ENCODE measurements at places on chromosomes 5 and 9.

GRCh38 chr5:132689513-132689912 is 15.7 kb downstream of the IL4 start:
- no peak for DNase-seq

- no peak for DNase-seq
Measured at GRCh38 chr5:143657647-143658285, 154.2 kb upstream of the HMHB1 start.

DNA sequence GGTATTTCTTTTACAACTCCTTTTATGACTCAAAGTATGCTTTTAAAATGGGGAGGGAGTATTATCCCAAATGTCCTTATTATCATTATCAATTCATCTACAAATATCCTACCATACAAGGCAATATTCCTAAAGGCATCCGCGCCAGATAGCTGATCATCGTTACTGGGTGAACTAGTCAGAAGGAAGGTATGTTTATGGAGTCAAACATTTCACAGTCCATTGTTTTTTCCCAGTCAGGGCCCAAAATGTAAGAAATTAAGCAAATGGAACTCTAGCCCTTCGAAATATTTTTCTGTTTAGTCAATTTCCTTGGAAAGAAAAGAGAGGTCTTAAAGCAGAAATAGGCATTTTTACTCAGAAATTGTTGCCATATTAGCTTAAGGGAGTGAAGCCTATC is 188.5 kb upstream of the CCNG1 start:
- no peak for DNase-seq

GRCh38 chr9:95756986-95757385 is 118.5 kb upstream of the ERCC6L2 start:
- DNase-seq = no peak

DNA sequence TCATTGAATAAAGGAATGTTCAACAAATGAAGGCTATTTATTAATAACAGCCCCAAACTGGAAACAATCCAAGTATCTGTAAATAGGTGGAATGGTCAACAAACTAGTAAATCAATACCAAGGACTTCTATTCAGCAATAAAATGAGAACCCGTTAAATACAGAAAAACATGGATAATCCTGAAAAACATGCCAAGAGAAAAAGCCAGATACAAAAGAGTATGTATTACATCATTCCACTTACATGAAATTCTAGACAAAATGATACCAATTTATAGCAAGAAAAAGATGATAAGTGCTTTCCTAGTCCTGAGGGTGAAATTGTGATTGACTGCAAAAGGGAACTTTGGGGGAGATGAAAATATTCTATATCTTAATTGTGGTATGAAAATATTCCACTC is 3.1 kb downstream of the PJA2 start:
- DNase-seq = no peak

GRCh38 chr9:78351816-78352215 is 54.9 kb downstream of the PSAT1 start:
- DNase-seq = no peak

DNA sequence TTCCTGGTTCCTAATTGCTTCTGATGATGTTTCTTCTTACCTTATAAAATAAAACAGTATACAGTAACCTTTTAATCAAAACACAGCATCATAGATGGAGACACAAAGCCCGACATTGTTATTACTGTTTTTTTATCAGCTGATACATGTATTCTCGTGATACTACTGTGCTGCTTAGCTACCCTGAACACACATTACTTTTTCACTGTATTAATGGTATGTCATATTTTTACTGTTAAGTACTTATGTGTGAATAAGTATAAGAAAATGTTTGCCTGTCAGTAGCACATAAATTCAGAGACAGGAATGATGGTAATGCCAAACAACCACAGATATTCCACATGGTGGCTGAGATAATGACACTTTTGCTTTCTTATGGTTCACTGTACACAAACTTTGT is 68.7 kb downstream of the RAB24 start:
- DNase-seq = no peak

GRCh38 chr9:114039484-114039883 is 38.6 kb downstream of the AMBP start:
- DNase-seq = no peak

- no peak for DNase-seq
Measured at GRCh38 chr5:143938230-143938629, 126.3 kb downstream of the HMHB1 start.

DNA sequence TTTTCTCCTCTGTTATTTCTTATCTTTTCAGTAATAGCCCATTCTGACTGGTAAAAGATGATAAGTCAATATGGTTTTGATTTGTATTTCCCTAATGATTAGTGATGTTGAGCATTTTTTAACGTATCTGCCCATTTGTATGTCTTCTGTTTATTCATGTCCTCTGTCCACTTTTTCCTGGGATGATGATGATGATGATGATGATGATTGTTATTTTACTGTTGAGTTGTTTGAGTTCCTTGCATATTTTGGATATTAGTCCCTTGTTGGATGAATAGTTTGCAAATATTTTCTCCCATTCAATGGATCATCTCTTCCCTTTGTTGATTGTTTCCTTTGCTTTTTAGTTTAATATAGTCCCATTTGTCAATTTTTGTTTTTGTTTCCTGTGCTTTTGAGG is 27.0 kb downstream of the UTP15 start:
- no peak for DNase-seq

GRCh38 chr9:69460012-69460411 is 135.0 kb downstream of the ENTREP1 start:
- no peak for DNase-seq

DNA sequence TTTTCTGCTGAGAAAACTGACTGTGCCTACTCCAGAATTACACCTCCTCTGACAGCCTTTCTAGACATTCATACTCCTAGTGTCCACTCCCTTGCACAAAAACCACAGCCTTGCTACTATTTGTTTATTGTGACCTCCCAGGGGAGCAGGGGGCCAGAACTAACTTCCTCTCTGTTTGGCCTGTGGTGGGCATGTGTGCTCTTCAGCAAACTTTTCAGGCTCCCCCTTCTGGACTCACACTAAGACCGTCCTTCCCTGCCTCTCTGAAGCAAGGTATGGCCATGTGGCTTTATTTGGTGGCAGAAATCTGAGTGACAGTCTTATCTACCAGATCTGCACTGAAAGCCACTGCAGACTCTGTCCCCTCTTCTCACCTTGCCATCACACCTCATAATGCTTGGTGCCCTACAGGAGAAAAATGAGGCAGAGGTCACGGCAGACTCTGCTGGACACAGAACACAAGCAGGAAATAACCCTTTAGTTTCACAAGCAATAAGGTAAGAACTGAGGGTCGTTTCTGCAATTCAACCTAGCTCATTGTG is 28.2 kb downstream of the LIFR start:
- no peak for DNase-seq

DNA sequence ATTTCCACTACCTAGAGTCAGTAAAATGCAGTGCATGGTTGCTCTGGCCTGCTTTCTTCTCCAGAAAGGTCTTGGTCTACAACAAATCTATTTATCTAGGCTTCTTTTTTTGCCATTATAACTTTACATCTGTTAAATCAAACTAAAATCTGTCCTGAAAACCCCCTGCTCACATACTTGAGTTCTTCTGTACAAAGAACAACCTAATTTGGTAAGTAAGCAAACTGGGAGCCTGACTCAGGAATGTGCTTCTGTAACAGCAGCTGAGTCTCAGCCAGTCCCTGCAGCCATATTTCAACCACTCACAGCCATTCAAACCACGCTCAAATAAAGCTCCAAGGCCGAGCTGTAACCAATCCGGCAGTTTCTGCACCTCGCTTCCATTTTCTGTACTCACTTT is 95.8 kb downstream of the PLPP1 start:
- DNase-seq = no peak

DNA sequence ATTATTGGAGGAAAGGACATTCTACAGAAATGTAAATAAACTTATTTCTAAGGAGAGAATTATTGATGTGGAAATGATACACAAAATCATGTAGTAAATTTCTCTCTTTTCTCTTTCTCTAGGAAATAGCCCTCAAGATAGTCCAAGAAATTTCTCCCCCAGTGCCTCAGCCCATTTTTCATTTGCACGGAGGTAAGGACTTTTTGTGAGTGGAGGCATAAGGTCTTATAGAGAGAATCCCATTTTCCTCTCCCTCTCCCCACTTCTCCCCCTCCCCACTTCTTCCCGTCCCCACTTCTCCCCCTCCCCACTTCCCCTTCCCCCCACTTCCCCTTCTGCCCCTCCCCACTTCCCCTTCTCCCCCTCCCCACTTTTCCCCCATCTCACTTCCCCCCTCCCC is 106.6 kb downstream of the CD180 start:
- DNase-seq = no peak

DNA sequence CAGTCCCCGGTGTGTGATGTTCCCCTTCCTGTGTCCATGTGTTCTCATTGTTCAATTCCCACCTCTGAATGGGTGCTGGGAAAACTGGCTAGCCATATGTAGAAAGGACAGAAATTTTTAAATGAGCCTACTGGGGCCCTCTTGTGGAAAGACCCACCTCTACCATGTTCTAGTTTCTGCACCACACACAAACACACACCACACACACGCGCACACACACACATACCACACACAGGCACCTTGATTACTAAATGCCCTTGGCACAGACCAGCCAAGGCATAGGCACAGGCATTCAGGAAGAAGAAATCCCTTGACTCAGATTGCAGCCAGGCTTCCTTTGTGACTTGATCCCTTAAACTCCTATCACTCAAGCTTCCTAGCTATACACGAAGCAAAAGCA is 60.5 kb downstream of the SIL1 start:
- no peak for DNase-seq

DNA sequence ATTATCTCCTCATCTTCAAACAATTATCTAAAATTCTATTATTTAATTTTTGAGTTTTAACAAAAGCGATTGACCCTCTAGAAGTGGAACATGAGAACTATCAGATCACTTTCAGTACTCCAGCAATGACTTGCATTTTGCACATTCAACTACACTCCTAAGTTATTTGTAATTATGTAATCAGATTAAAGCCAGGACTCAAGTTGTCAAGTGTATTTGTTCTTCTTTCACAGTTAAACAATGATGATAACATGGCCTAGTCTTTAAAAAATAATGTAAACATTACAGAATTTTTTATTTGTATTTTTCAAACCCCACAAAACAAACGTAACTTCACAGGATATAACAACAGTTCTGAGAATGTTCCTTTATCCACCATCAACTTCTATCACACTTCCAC is 2148.9 kb upstream of the ACO1 start:
- DNase-seq = no peak

DNA sequence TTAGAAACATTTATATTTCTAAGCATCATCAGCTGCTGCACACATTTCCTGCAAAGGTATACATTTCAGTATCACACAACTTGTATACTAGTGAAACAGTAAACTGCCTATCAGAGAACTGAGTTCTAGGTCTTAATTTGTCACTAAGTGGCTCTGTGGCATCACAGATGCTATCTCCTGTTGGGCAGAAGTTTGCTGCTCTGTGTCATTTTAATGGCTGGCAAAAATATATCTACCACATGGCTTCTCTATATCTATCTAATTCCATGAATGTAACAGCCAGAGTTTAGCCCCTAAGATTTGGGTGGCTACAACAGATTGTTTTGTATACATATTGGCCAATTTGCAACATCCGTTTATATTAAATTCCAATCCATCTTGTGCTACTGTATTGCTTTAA is 1231.9 kb upstream of the C9orf72 start:
- DNase-seq = no peak

- DNase-seq = no peak
Measured at GRCh38 chr5:167284222-167284890, 1007.1 kb upstream of the WWC1 start.

GRCh38 chr5:32406650-32407049 is 37.9 kb downstream of the ZFR start:
- no peak for DNase-seq

DNA sequence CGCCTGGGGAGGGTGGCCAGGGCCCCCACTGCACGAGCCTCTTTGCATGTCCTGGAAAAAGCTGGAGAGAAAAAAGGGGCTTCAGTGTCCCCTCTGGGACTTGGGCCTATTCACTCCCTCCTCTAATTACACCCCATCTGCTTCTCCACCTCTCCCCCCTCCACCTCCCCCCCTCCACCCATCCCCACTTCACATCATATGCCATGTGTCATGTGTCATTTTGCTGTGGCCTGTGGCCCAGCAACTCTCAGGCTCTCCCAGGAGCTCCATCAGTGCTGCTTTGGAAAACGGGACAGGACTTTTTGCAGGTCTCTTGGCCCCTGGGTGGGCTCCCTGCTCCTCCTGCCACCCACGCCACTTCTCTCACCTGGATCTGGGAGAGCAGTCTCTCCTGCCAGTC is 68.7 kb downstream of the NTNG2 start:
- DNase-seq = no peak

GRCh38 chr5:112848116-112848811 is 12.8 kb upstream of the SRP19 start:
- no peak for DNase-seq

GRCh38 chr9:31608881-31609280 is 775.6 kb upstream of the ACO1 start:
- DNase-seq = no peak

DNA sequence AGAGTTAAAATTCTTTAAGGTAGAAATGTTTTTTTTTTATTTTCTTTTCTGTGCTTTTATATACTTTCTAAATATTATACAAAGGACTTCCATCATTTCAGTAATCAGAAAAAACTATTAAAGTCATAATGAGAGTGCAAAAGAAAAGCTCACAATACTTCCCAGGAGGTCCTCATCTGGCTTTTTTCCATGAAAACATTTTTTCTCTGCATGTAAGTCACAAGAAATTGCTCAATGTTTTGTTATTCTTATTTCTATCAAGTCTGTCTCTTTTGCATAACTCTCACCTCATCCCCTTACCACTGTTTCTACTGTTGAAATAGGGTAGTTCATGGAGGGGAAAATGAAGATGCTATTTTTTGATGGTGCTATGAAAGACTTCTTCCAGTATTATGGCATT is 375.0 kb downstream of the TMEM232 start:
- DNase-seq = no peak

DNA sequence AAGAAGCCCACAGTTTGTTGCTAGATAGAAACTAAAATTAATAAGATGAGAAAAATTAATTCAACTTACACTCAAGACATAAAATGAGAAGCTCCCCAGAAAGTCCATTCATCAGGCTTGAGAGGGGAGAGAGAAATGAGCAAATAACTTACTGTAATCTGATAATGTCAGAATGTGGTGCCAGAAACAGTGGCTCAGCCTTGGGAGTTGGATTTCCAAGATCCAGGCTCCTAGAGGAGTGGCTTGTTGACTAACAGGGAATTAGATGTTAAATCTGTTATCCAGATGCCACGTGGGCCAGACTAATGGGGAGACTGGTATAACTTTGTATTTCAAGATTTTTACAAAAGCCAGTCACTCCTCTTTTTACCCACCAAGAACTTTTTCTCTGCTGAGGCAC is 458.2 kb downstream of the GADD45G start:
- no peak for DNase-seq

DNA sequence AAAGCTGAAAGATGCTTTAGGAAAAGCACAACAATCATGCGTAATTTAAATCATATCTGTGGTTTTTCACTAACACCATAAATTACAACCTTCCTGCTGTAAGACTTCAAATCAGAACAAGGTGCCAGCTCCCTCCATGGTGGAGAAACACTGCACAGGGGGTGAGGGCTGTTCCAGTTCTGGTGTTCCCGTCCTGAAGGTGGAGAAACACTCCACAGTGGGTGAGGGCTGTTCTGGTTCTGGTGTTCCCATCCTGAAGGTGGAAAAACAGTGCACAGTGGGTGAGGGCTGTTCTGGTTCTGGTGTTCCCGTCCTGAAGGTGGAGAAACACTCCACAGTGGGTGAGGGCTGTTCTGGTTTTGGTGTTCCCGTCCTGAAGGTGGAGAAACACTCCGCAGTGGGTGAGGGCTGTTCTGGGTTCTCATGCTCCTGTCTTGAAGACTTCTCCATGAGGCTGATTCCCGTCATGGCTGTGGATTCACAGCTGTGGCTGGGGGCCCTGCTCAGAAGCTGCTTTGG is 12.9 kb downstream of the PLEKHG4B start:
- DNase-seq = no peak

GRCh38 chr9:96858018-96858573 is 3.8 kb upstream of the ZNF782 start:
- no peak for DNase-seq
